ENCODE measurements at places on chromosomes 4 and X.

- no peak for DNase-seq
Observed at GRCh38 chr4:39947963-39948362, 29.7 kb downstream of the PDS5A start.

DNA sequence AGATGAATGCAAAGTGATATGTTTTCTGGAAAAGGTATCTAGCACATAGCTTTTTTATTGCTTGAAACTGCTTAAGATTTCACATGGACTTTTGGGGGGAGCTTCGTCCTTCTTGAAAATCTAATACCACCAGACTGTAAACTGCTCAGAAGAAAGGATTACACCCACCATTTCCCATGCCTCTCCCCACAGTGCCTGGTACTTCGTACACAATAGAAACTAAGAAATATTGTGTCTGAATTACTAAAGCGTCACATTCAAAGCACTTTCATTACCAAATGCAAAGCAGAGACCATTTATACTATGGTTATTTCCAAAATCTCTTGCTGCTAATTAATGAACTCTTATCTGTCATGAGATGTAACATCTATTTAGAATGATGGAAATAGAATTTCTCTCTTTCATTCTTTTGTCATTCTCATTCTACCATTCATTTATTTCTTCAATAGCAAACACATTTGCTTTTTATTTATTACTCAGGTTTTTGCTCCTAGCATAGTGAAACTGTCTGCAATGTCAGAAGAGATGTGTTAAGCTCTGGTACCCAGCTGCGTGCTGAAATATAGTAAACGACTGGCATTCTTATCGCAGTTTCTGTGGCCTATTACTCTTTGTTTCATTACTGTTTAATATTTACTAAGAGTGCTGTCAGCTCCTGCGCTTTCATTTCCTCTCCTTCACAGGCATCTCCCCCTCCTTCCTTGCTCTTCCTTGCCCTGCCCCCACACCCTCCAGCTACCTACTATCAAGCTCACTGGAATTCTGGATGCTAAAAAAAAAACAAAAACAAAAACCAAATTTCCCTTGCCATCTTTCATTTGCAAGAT lies 51.4 kb upstream of the RAPGEF2 start:
- DNase-seq = no peak

GRCh38 chrX:39162322-39162735 lies 361.1 kb downstream of the MID1IP1 start:
- DNase-seq = peak; percentile 74

DNA sequence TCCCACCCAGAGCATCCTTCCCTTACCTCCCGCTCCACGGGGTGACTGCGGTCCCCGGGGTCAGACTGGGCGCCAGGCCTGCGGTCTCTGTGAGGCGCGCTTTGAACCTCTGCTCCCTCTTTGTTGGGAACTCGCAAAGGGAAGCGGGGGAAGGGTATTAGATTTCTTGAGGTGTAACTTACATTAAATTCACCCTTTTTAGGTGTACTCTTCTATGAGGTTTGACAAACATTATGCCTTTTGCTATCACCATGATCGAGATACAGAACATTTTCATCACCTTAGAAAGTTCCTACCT lies 569 bp downstream of the DCK start:
- DNase-seq = no peak

DNA sequence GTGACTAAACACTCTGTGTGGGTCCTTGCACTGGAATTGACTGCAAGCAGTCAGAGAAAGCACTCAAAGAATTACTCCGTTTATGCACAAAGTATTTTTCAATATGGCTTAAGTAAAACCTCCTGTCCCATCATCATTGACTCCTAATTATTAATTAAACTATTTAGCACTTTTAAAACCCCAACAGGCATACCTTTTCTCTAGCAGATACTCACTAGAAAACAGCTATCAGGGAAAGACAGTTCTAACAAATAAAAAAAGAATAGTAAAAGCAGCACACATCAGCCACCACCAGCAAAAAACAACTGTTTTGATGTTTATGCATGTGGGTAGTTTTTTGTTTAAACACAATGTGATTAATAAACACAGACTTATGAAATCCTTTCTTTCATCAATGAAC lies 66.2 kb upstream of the GYPA start:
- DNase-seq = no peak

- DNase-seq = no peak
Observed at GRCh38 chr4:7333801-7334421, 100.8 kb downstream of the PSAPL1 start.

DNA sequence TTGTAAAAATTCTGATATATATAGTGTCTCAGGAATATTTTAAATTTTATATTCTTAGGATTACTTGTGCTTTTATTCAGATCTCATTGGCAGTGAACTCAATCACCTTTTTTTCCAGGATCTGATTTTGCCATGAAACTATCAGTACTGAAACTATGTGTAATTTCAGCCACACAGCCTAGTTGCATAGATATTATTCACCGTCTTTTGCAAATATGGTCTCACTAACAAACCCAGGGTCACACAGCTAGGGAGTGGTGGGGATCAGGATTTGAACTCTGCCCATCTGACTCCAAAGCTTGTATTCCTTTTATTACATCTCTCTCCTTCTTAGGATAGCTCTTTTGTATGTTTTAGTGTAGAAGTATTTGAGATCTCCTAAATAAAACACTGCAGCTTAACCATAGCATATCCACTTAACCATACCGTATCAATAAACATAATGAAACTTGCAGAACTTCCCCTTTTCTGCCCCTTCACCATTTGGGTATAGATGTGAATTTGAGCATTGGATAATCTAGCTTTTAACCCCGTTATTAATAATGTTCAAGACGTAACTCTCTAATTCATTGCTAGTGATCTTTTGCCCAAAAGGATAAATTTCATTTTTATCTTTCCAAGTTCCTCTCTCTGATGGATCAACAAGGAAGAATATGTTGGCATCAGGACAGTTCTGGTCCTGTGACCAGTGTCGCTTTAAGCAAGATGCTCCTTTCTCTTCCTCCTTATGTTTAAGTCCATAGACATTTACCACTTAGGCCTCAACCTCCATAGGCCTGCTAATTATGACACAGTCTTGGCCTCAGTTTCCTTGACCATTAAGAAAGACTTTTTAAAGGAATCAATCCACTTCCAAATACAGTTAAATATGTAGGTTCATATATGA lies 74.6 kb downstream of the RAPGEF2 start:
- DNase-seq = no peak

GRCh38 chrX:16868920-16869319 lies 1.2 kb downstream of the RBBP7 start:
- DNase-seq = no peak

GRCh38 chr4:139886798-139887197 lies 221.2 kb downstream of the MGST2 start:
- DNase-seq = no peak

DNA sequence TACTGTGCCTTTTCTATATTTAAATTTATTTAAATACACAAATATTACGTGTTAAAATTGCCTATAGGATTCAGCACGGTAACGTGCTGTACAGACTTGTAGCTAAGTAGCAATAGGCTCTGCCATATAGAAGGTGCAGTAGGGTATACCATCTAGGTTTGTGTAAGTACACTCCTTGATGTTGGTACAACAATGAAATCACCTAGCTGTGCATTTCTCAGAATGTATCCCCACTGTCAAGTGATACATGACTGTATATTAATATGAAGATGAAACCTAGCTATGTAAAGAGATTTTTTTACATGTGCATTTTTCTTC lies 431.2 kb downstream of the KCTD8 start:
- no peak for DNase-seq

- DNase-seq = no peak
Observed at GRCh38 chr4:1593881-1594345, 90.2 kb downstream of the FAM53A start.

- no peak for DNase-seq
Observed at GRCh38 chr4:153790962-153791551, 2.2 kb upstream of the SFRP2 start.

GRCh38 chrX:151694661-151695582 lies at the start of gene PRRG3:
Gene PRRG3, plus strand, starts transcription at chrX:151695458. Its CDS starts 3,357 bp downstream, at chrX:151698815.
- no peak for DNase-seq

DNA sequence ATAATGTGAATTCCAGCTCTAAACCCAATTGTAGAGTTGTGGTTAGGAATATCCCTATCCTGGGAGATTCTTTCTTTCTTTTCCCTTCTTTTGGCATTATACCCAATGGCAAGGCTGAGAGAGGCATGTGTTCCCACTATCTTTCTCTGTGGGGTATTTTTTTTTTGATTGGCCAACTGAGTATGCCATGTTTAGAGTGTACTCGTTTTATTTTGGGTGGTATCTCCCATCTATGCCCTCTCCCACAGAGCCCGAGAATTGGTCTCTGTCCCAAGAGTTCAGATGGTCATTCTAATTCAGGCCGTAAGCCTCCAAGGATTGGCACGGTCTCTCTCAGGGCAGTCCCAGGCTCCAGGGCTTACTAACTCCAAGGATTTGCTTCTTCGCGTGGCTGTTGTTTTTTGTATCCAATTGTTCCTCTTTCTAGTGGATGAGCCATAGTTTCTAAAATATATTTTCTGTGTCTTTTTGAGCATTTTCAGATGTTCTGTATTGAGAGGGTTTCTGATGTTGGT lies 198.8 kb downstream of the SLC4A4 start:
- no peak for DNase-seq

DNA sequence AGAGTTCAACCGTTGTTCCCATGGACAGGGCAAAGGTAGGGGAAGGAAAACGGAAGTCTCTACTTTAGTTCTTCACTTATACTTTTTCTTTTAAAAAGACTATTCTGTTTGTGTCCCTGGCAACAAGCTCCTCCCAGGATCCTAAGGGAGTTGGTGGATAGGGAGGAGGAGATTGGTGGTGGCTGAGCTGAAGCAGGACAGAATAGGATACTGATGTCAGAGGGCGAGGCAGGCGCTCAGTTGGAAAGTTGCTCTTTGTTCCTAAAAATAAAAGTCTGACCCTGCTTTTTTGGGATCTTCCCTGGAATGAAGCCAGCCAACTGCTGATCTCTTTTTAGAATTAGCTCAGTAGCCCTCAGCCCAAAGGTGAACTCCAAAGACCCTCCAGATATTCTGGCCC lies 104.7 kb downstream of the MGST2 start:
- no peak for DNase-seq

DNA sequence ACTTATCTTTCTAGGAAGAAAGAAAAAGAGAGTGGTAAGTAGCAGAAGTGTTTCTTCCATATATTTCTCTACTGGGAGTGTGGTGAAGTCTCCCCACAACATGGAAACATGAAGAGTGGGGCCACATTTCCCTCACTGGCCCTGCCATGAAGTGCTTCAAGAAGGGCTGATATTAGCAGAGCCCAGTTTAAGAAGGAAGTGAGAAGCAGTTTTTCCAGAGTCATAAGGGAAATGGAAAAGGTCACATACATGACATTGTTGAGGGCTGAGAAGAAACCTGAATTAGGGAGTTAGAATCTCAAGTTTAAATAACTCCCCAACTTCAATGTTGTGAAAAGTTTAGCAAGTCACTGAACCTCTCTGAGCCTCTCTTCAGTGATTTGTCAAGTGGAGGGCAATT lies 171.9 kb upstream of the RBPJ start:
- DNase-seq = no peak

DNA sequence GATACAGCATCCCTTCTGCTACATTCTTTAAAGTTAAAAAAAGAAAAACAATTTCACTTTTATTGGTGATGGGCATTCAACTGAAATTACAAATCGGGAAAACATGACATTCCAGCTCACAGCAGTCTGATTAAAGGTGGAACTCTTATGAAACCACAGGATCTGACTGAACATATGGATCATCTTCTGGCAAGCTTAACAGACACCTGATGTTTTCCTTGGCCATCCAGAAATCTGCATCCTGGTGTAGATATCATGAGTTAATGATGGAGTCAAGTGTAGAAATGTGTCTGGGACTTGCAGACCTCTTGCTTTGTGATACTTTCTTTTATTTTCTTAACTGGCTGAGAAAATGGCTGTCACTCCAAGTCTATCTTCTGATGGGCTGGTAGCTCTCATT lies 167.9 kb downstream of the CBR4 start:
- no peak for DNase-seq

- no peak for DNase-seq
Observed at GRCh38 chr4:1789552-1789951, 3.5 kb upstream of the FGFR3 start.

- no peak for DNase-seq
Observed at GRCh38 chr4:91111556-91111955, 984.4 kb downstream of the CCSER1 start.

- no peak for DNase-seq
Observed at GRCh38 chr4:173051716-173052115, 116.9 kb upstream of the GALNT7 start.

DNA sequence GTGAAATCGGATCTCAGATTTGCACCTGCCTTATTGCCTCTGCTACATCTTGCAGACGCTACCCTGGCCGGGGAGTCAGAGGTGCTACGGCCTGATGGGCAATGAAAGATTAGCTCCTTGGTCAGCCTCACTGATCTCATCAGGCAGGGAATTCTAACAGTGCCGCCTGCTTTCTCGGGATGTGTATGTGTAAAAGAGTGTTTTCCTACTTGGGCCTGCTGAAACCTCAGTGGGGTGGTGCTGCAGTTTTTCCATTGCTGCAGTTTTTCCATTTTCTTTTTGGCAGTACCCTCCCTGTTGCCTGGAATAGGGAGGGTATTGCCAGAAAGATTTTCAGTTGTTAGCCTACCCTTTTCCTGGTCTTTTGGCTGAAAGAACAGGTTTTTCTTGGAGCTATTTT lies 117.5 kb downstream of the CDKL5 start:
- DNase-seq = no peak

- DNase-seq = no peak
Observed at GRCh38 chr4:28117084-28117682, 1256.5 kb downstream of the STIM2 start.

DNA sequence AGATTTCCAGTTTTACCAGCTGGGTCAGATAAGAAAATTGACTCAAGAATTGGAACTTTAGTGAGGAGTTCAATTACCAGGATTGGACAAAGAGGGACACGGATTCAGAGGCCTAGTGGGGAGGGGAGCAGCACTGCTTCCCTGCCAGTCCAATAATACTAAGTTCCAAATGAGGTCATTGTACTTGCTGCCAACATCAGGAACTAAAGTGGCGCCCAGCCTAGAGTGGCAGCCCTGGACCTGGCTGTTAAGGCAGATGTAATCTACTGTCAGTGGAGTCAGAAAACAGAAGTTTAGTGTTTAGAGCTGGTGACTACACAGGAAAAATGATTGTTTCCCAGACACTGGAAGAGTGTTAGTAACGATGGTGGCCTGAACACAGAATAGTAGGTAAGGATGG lies 42.7 kb upstream of the RAPGEF2 start:
- no peak for DNase-seq

DNA sequence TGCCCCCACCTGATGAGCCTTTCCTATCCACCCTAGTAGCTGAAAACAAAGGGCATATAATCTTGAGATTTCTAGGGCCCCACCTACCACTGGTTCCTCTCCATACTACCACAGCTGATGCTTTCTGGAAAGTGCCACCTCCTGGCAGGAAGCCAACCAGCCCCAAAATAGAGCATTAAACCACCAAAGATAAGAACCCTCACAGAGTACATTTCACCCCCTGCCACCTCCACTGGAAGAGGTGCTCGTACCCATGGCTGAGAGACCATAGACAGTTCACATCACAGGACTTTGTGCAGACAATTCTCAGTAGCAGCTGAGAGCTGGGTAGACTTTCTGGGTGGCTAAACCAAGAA lies 94.1 kb downstream of the IRS4 start:
- DNase-seq = no peak
